ENCODE measurements at places on chromosomes 2 and 18.

DNA sequence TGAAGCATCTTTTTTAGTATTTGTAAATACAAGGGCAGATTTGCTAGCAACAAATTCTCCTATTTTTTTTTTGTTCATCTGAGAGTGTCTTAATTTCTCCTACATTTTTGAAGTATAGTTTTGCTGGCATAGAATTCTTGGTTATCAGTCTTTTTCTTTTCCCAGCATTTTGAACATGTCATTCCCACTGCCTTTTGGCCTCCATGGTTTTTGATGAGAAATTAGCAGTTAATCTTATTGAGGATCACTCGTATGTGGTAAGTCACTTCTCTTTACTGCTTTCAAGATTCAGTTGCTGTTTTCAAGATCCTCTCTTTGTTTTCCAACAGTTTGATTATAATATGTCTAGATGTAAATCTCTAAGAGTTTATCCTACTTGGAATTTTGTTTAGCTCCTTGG, 16.9 kb upstream of the RNF149 start:
- no peak for DNase-seq

DNA sequence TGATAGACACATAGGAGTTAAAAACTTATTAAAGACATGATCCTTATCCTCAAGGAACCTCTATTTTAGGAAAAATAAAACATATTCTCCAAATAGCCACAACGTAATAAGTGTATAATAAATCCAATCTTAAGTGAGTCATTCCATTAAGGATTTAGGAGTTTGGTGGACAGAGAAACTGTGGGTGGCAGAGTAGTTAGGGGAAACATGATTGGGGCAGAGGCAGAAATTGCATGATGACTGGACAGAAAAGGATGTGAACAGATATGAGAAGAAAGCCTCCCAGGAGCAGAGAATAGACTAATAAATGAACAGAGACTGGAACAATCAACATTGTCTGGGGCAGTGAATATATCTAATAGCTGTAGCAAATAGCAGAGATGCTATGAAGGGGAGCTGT, 48.1 kb upstream of the SIGLEC15 start:
- peak; percentile 96 for DNase-seq

GRCh38 chr2:83015900-83016299, 1443.2 kb downstream of the SUCLG1 start:
- no peak for DNase-seq

DNA sequence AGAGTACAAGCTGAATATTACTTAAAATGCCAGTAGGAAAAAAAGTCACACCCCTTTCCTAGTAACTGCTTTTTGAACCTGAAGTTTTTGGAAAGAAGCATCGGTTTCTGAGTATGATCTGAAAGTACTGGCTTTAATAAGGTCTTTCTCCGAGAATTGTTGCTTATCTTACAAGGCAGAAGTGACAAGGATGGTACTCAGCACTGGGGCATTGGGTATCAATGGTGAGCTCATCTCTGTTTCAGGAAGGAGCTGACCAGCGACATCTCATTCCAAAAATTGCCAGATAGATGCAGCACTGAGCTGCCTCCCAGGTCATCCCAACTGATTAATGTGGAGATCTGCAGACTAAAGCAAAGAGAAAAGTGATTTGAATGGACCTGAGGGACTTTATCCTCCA, 85.4 kb downstream of the FMNL2 start:
- no peak for DNase-seq

- peak; percentile 43 for DNase-seq
Measured at GRCh38 chr2:200860092-200860795, 4.2 kb downstream of the CLK1 start.

- DNase-seq, result no peak
Measured at GRCh38 chr2:2389215-2389614, 58.1 kb upstream of the MYT1L start.

Data from fibroblast of lung (primary cell).